ENCODE measurements at places on chromosomes 5 and 9.

- DNase-seq = no peak
Observed at GRCh38 chr5:120518581-120518980, 54.5 kb downstream of the PRR16 start.

DNA sequence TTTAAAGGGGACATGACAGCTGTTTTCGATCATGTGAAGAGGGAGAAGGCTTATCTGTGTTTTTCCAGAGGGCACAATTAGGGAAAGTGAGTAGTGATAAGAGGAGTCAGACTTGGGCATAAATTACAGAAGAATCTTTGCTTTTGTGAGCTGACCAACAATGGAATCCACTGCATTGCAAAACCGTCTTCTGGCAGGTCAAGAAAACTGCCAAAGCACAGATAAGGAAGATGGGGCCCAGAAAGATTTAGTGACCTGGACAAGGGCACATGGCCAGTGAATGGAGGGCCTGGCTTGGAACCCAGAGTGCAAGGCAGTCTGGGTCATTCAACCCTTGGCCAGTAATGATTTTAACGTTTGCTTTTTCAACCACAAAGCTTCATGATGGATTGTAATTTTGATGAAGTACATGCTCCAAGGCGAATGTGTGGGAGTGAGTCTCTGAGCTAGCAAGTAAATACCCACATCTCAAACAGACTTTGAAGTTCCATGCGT lies 153.2 kb upstream of the MAST4 start:
- no peak for DNase-seq

DNA sequence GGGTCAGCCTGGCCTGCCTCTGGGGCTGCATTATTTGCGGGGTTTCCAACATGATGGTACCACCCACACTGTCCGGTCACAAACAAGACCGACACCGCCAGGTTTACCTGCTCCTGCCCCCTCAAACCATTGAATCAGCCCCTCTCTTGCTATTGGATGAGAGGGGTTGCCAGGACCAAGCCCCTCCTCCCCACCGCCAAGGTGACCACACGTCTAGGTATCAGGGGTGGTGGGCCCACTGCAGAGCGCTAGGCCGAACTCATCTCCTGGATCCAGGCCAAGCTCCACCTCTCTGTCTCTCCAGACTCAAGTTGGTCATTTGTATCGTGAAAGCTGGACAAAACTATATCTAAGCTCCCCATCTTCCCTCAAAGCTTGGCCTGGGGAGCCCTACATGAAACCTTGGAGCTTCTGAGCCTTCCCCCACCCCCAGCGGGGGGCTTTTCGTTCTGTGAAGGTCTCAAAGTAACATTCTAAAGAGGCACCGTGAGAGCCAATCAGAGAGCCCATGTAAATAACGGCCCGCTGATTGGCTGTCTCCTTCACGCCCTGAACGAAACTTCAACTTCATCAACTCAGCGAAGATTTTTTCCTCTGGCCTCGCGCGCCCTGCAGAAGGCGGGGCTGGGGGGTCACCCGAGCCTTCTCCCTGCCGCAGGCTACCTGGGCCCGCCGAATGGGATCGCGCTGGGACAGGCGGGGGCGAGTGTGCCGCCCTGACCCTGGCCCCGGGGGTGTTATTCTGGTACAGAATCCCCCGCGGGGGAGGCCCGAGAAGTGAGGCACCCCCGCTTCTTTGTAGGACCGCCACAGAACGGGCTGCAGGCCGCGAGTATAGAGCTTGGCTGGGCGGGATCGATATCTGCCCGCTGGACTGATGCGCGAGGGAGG lies 49.6 kb upstream of the PSD2 start:
- DNase-seq = no peak

GRCh38 chr9:136640171-136641111 lies 22.3 kb upstream of the EGFL7 start:
- no peak for DNase-seq

GRCh38 chr5:6572825-6573380 lies 59.9 kb downstream of the NSUN2 start:
- DNase-seq = no peak

DNA sequence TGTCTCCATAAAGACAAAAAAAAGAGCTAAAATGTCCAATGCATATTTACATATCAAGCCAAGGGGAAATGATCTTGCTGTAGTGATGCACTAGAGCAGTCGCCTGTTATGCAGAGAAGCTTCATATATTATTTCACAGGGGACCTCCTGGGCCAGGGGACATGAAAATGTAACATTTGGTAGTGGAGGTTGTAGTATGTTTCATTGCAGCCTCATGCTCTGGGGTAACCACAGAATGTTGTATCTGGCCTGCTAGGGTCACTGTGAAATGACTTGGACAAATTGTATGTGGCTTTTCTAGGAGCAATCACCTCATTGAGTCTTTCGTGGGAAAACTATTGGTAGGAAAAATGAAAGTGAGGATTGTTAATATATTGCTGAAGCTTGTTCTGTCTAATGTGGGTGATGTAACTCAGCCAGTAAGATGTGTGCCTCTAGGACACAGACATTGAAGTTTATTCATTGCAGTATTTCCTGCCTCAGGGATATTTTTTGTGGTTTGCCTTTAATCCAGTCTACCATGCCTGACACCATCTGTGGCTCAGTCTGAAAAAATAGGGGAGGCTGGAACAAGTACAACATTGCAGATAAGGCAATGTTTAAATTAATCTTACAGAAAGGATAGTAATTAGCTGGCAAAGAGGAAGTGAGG lies 430.8 kb upstream of the TNC start:
- DNase-seq = no peak

- DNase-seq = no peak
Observed at GRCh38 chr9:77830618-77831285, 182.6 kb upstream of the GNA14 start.

DNA sequence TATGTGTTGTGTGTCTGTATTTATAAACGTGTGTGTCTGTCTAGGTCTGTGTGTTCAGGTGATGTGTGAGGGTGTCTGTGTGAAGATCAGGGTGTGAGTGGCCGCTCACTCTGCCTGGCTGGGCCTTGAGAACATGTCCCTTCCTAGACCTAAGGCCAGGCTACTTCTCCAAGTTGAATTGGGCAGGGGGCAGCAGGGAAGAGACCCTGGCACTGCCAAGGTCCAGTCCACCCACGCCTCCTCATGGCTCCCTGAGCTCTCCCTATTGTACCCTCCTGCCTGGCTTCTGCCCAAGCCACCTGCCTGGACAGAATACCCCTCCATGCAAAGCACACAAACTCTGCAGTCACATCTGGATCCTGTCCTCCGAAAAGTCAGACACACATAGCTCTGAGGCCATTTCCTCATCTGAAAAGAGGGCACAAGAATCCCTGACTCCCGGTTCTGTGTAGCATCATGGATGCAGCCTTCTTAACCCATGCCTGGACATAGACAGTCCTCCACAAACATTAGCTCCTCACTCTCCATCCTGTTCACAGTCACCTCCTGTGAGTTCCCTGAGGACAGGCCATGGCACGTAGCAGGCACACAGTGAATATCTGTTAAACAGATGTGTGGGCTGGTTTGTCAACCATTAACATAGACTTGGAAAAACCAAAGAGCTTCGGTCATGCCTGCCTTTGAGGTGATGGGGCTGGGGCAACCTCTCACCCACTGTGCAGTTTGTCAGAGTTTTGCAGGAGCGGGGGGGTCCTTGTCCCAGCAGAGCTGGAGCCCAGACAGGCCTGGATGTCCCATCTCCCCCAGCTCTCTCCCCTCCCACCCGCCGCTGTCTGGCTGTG lies 167.8 kb upstream of the MVB12B start:
- DNase-seq = no peak

- no peak for DNase-seq
Observed at GRCh38 chr5:42875785-42876374, 64.2 kb upstream of the SELENOP start.

- no peak for DNase-seq
Observed at GRCh38 chr9:71308454-71308853, 187.0 kb upstream of the TRPM3 start.

GRCh38 chr9:137753192-137753765 lies 124.3 kb upstream of the CACNA1B start:
- no peak for DNase-seq

- DNase-seq = no peak
Observed at GRCh38 chr9:121810489-121810888, 159.1 kb downstream of the DAB2IP start.

DNA sequence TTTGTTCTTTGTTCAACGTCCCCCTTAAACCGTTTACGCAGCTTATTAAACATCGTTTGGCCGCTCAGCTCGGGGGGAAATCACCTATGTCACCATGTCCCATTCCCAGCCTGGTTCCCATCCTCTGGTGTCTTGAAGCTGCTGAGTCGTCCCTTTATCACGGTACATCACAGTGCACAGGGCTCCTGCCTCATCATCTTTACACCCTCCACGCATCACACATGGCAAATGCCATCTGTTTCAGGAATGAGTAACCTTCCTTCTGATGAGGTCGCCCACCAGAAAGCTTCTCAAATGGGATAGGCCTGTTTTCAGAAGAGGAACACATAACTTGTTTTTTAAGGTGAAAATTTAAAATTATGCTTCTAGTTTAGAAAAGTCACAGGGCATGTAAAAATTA lies 7.9 kb upstream of the LHX6 start:
- DNase-seq = no peak

- no peak for DNase-seq
Observed at GRCh38 chr5:83802686-83803085, 82.0 kb upstream of the HAPLN1 start.

DNA sequence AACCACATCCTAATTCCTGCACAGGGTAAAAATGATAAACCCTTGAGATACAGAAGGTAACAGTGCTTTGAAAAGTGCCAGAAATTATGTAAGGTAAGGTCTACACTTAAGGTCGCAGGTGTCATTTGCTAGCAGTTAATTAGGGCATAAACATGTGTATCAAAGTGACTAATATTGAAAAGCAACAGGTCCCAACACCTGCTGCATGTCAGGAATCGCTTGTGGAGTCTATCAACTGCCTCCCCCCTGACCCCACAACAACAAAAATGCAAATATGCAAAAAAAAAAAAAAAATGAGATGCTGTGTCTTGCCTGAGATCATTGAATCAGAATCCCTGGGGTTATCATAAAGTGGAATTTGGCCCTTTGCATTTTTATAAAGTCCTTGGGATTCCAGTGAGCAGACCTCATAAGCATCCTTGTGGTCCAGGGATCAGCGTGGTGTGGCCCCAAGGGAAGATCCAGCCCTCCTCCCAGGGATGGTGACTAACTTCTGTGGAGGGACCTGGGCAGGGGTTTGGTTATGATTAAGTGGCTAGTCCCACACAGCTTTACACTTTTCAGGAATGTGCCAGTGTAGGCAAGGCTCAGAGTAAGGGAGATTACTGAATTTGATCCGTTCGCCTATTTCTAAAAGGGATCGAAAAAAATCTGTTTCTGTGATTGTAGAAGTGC lies 92.5 kb upstream of the TNFSF8 start:
- no peak for DNase-seq

DNA sequence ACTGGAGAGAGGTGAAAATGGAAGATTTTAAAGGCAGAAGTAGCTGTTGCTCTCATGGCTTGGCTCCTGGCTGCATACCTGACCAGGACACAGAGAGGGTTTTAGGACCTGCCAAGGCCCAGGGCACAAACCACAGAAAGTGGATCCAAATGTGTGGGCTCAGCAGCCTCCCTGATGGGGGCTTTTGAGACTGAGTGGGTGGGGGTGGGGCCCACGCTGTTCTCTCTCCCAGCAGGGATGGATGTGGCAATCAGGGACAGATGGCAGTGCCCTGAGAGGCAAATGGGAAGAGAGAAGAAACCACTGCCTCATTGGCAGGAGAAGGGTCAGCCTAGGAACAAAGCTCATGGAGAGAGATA lies 34.9 kb upstream of the TIFAB start:
- DNase-seq = no peak

DNA sequence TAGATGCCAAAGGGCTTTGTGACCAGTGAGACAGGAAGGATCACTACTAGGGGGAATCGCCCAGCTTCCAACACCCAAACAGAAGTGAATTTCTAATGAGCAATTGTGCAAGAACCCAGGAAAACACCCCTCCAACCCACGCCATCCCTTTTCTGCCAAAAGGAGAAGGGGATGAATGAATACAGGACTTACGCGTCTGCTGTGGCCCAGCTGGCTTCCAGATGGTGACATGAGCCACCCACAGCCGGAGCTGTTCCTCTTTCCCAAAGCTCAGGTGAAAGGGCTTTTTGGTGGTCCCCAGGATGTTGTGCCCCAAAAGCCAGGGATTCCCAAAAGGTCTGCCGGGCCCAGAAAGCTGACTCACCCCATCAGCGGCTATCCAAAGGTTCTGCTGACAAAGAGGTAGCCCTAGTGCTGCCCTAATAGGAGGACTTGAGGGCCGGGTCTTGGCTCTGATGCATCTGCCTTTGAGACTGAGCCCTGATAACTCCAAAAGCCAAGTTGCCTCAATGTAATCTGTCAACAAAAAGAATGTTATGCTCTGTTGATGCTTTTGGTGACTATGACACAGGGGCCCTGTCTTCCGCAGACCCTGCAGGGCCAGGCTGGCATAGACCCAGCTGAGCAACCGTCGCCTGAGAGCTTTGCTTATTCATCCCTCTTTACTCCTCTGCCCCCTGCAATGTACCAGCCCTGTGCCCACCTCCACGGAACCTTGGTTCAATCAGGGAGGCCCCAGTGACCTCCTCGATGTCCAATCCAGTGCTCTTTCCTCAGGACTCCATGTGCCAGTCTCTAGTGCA lies 14.5 kb downstream of the GSN start:
- DNase-seq = no peak

- DNase-seq = no peak
Observed at GRCh38 chr5:2254880-2255750, 372.4 kb upstream of the IRX4 start.

DNA sequence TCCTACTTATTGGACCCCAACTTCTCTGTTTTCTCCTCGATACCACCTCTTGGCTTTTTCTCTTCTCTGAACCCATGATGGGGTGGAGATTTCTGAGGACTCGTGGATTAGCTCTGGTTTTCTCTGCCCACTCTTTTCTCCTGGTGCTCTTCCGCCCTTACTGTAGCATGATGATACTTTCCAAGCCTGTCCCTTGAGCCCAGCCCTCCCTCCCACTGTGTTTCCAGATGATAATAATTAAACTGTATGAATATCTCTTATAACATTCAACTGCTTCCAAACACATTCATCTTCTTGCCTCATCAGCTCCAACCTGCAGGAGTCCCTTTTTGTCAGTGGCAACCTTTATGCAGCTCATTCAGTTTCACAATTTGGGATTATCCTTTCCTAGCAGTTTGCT lies 494.2 kb upstream of the KLF4 start:
- DNase-seq = no peak

- DNase-seq = no peak
Observed at GRCh38 chr9:125430161-125431011, 168.8 kb downstream of the GAPVD1 start.

DNA sequence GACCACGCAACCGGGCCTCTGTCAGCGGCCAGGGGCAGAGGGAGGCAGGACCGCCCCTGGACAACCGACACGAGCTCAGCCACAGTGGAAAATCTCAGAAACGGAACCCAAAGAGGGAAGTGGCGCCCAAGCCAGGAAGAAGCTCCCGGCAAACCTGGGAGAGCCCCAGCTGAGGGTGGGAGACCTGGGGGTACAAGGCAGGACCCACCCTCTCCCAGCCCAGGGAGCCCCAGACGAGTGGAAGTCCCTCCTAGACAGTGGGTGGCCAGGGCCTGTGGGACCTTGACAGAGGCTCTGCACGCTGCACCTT lies 3.0 kb downstream of the SLC12A7 start:
- no peak for DNase-seq
